ENCODE measurements at places on chromosomes 4 and X. TPM values are rescaled to one million over a fixed set of nuclear protein-coding genes. Genes with fewer than 3 reads are reported as not detected.

DNA sequence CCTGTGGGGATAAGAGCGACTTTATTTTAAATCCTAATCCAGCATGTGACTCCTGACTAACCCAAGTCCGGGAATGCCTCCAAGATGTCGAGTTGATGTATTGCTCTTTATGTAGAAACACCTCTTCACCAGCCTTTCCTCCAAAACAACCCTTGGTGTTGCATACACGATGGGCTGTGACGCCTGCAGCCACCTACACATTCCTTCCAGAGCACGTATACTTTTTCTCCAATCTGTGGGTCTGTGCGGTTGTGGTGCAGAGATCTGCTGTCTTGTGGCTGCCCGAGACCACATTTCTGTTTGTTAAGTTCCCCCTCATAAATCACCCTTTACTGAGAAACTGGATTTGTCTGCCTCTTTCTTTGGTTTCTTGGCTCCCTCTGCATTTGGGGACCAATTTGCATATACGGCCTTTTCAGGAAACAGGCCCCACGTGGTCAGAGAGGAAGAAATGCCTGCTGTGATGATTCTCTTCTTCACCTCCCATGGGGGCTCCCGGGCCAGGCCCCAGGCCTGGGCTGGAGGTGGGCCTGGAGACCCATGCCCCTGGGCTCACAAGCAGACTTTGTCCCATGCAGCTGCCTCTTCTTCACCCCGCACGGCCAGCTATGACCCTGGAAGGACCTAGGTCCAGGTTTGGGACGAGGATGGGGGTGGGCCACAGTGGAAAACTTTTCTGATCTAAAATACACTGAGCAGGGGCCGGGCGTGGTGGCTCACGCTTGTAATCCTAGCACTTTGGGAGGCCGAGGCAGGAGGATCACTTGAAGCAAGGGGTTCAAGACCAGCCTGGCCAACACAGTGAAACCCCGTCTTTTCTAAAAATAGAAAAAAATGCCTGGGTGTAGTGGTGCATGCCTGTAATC is 21.4 kb upstream of the AFAP1 start:
- no peak overlapping the region for H3K4me3 ChIP-seq
- H3K27ac ChIP-seq = no peak overlapping the region
- H3K27me3 ChIP-seq = no peaks in the 10 kb centered on the region

DNA sequence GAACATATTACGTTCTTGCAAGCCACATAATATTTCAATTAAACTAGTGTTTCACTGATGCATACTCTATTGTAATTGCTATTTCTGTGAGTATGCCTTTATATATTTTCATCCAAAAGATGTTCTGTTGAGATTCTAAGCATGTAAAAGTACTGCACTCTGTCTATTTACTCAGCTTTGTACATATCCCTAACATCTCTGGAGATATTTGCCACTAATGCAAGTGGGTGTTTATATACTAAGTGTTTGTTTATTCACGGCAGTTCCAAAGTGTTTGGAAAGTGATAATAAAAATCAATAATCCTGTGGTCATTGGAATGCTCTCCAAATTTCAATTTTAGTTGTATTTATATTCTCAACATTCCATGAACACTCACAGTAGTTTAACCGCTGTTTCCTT is 1989.0 kb downstream of the C4orf33 start:
- no peaks in the 10 kb centered on the region for H3K4me1 ChIP-seq
- H3K27ac ChIP-seq = no peak overlapping the region
- DNase-seq = no peak

- no peaks in the 10 kb centered on the region for H3K27me3 ChIP-seq
- no peaks in the 10 kb centered on the region for H3K4me1 ChIP-seq
- H3K4me3 ChIP-seq = no peak overlapping the region
- H3K27ac ChIP-seq = no peak overlapping the region
- DNase-seq = no peak
Measured at GRCh38 chr4:128721896-128722295, 87.6 kb upstream of the JADE1 start.

GRCh38 chr4:181593703-181594102 is 649.5 kb upstream of the TENM3 start:
- H3K4me1 ChIP-seq = no peaks in the 10 kb centered on the region
- no peak for DNase-seq
- no peak overlapping the region for H3K4me3 ChIP-seq
- no peak overlapping the region for H3K27ac ChIP-seq
- H3K36me3 ChIP-seq = no peaks in the 10 kb centered on the region

Gene UNC5C
- polyA plus RNA-seq = 8.9 TPM

DNA sequence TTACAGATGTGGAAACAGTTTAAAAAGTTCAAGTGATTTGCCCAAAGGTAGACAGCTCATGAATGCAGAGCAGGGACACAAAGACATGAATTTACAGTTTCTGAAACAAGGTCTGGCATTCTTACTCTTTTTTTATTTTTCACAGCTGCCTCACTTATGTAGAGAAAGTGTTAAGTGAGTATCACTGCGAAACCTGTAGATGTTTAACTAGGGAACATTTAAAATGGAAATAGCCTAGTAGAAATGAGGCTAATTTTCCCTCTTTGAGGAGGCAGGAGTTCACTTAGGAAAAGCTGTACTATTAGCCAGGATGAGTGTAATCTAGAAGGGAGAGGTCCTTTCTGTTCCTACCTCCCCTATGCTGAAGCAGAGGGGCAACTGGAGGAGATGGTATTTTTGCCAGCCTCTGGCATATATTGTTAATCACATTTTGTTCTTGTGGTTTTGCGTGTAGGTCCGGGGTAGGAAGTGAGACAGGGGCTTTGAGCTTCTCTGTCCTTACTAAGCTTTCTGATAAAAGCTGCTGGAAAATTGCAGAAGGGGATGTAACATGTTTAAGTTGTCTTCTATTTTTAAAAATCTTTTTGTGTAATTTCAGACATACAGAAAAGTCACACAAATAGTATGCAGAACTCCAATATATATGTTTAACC is 492.8 kb upstream of the NR3C2 start:
- no peak overlapping the region for H3K4me3 ChIP-seq
- DNase-seq = no peak
- H3K4me1 ChIP-seq = no peaks in the 10 kb centered on the region
- no peaks in the 10 kb centered on the region for H3K27me3 ChIP-seq
- H3K36me3 ChIP-seq = no peaks in the 10 kb centered on the region
- no peak overlapping the region for H3K27ac ChIP-seq

GRCh38 chrX:154541896-154542722 is 4.5 kb downstream of the G6PD start:
- H3K36me3 ChIP-seq = no peaks in the 10 kb centered on the region
- peak; percentile 89 for DNase-seq
- no peak overlapping the region for H3K4me3 ChIP-seq
- no peaks in the 10 kb centered on the region for H3K27me3 ChIP-seq

- no peak for DNase-seq
- no peaks in the 10 kb centered on the region for H3K4me1 ChIP-seq
- no peak overlapping the region for H3K27ac ChIP-seq
- no peaks in the 10 kb centered on the region for H3K27me3 ChIP-seq
- no peak overlapping the region for H3K4me3 ChIP-seq
Measured at GRCh38 chr4:62627141-62627540, 1427.0 kb downstream of the ADGRL3 start.

Gene SLIT2
- polyA plus RNA-seq = 2.0 TPM

Gene CT45A8
- not detected for polyA plus RNA-seq

DNA sequence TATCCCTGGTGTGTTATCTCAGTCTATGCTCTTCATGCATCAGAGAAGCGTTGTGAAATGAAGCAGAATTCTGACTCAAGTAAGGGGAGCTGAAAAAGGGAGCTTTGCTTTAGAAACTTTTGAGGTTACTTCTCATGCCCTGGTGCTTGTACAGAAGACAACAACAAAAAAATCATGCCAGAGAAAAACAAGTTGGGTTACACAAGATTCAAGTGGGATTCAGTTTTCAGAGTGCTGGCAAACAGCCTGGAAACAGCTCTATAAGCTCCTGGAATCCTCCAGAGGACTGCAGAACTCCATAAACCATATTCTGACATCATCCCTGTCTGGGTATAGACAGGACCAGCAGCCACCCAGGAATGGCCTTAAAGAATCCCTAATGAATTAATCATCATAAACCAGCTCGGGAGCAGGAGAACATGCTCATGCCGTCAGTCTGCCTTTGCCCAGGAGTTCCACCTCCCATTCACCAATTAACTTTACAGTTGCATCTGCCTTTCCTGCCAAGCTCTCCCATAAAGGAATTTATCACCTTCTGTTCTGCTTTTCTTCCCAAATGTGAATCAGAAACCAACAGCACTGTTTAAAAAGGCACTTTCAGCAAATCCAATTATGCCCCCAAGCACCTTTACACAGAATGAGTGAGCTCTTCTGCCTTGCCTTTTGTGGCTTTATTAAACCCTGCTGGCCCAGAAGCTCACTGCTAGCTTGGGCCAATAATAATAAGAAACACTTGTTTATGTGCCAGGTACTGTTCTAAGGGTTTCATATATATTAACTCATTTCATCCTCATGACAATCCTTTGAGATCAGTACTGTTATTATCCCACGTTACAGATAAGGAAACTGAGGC is 54.5 kb upstream of the FBXW7 start:
- H3K27me3 ChIP-seq = no peaks in the 10 kb centered on the region
- H3K36me3 ChIP-seq = no peaks in the 10 kb centered on the region
- H3K4me3 ChIP-seq = no peak overlapping the region
- H3K4me1 ChIP-seq = no peaks in the 10 kb centered on the region
- no peak overlapping the region for H3K27ac ChIP-seq

DNA sequence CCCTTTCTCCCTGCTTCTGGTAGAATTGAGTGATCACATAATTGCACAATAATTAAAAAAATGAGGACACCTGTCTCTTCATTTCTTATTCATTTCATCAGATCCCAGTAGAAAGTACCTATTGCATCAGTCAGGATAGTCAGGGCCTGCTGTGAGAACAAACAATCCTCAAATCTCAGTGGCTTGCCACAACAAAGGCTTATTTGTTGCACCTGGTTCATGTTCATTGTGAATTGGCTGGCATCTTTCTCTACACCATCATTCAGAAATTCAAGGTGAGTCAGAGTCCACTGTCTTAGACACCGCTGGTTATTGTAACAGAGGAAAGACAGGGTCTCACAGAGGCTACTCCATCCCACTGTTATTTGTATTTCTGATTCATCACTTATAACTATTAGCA is 409.8 kb downstream of the STIM2 start:
- no peak overlapping the region for H3K27ac ChIP-seq
- H3K27me3 ChIP-seq = no peaks in the 10 kb centered on the region
- no peak overlapping the region for H3K4me3 ChIP-seq
- H3K36me3 ChIP-seq = no peaks in the 10 kb centered on the region
- H3K4me1 ChIP-seq = no peaks in the 10 kb centered on the region

GRCh38 chrX:56789518-56790070 is 60.6 kb downstream of the NBDY start:
- H3K27me3 ChIP-seq = no peaks in the 10 kb centered on the region
- no peak overlapping the region for H3K4me3 ChIP-seq
- no peaks in the 10 kb centered on the region for H3K4me1 ChIP-seq

Gene MEPE
- not detected for polyA plus RNA-seq

Gene PRRG3
- polyA plus RNA-seq = 3.6 TPM

DNA sequence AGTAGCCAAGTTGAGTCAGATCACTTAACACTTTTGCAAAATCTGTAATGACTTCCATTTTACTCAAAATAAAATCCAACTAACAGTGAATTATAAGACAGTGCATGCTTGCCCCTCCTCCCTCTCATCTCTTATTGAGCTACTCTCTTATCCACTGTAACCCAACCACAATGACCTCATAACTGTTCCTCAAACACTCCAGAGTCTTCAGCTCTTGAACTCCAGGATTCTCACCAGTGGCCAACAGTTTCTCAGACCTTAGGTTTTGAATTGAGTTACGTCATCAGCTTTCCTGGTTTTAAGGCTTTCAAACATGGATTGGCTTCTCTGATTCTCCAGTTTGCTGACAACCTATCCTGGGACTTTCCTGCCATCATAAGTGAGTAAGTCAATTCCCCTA is 938.3 kb downstream of the RAB28 start:
- no peak overlapping the region for H3K4me3 ChIP-seq
- H3K4me1 ChIP-seq = no peaks in the 10 kb centered on the region
- no peak for DNase-seq
- no peaks in the 10 kb centered on the region for H3K27me3 ChIP-seq

- no peaks in the 10 kb centered on the region for H3K27me3 ChIP-seq
- H3K4me3 ChIP-seq = no peak overlapping the region
- no peak for DNase-seq
- no peaks in the 10 kb centered on the region for H3K4me1 ChIP-seq
Measured at GRCh38 chr4:68751138-68751537, 64.7 kb upstream of the UGT2B10 start.

- peak overlapping the region; percentile 23 for H3K27ac ChIP-seq
- no peaks in the 10 kb centered on the region for H3K36me3 ChIP-seq
- no peak for DNase-seq
- H3K4me1 ChIP-seq = peaks cover 5% of the 10 kb centered on the region
- no peaks in the 10 kb centered on the region for H3K27me3 ChIP-seq
Measured at GRCh38 chrX:107710617-107711391, 64.8 kb downstream of the TSC22D3 start.

- H3K4me1 ChIP-seq = no peaks in the 10 kb centered on the region
- no peak overlapping the region for H3K4me3 ChIP-seq
- no peaks in the 10 kb centered on the region for H3K27me3 ChIP-seq
Measured at GRCh38 chr4:100288811-100289529, 98.7 kb upstream of the DDIT4L start.

Gene MAGEC2
- polyA plus RNA-seq = not detected

DNA sequence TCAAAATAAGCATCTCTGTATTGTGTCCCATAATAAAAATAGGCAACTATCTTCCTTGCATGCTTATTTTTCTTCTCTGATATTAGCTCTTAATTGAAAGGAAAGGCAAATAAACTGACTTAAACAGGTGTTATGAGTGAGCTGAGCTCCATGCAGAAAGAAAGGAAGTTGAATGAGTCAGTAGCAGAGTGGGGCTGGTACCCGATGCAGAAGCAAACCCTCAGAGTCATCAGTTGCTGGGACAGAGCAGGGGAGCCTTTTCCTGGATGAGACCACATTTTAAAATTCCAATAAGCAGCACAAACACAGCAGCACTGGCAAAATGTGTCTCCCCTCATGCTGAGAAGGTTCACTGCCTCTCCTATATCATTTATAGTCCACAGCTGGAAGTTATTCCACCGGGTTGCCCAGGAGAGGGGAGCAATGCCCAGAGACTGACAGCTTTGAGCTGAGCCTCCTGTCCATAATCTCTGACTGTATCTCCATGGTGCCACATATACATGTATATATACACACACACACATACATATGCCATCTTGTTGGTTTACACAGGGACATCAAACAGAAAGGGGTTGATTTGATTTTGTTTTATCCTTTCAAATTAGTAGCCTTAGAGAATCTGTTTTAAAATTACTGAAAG is 274.3 kb upstream of the PPARGC1A start:
- H3K4me3 ChIP-seq = no peak overlapping the region
- H3K27ac ChIP-seq = no peak overlapping the region
- no peaks in the 10 kb centered on the region for H3K36me3 ChIP-seq
- no peaks in the 10 kb centered on the region for H3K4me1 ChIP-seq
- no peaks in the 10 kb centered on the region for H3K27me3 ChIP-seq

DNA sequence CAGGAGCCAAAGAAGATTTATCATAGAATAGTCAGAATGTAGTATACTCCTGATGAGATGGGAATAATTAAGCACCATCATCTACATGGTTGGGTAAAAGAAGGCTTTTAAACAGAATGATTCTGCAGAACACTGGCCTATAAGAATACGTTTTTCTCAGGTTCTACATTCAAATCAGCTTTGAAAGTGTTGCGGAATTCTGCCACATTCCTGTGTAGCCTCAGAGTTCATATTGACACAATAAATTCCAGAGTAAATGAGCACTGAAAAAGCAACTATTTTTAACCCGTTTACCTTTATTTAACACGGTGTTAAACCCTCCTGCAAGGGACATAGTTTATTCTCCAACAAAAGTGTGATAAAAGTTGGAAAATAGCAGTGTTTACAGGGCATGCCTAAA is 950.2 kb upstream of the SLIT2 start:
- DNase-seq = no peak
- no peaks in the 10 kb centered on the region for H3K36me3 ChIP-seq
- no peak overlapping the region for H3K4me3 ChIP-seq
- no peaks in the 10 kb centered on the region for H3K4me1 ChIP-seq

Measured in ovary (tissue), 10 donors.